ENCODE measurements at places on chromosomes 4 and X.

GRCh38 chrX:118577041-118577440 lies 81.4 kb downstream of the DOCK11 start:
- DNase-seq, result no peak

GRCh38 chrX:85963736-85964135 lies 83.6 kb downstream of the CHM start:
- no peak for DNase-seq

- DNase-seq, result no peak
These were observed 22.8 kb upstream of the SPON2 start for GRCh38 chr4:1195109-1195671.

GRCh38 chrX:96764864-96765263 lies 80.2 kb downstream of the DIAPH2 start:
- no peak for DNase-seq

DNA sequence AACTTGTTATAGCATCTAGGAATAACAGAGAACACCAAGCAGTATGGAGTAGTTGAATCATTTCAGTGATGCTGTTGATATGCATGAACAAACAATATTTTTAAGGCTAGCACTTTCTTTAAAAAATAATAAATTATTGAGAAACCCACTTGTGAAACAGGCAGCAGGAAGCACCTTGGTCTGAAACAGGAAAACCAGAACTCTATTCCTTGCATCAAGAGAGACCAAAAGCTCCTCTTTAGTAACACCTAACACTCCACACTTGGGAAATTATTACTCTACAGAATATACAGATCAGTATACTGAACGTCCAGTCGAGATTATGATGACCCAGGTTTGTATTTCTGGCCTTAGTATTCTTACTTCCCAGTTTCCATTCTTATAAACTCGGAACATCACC lies 129.0 kb downstream of the ARAP2 start:
- DNase-seq, result no peak

DNA sequence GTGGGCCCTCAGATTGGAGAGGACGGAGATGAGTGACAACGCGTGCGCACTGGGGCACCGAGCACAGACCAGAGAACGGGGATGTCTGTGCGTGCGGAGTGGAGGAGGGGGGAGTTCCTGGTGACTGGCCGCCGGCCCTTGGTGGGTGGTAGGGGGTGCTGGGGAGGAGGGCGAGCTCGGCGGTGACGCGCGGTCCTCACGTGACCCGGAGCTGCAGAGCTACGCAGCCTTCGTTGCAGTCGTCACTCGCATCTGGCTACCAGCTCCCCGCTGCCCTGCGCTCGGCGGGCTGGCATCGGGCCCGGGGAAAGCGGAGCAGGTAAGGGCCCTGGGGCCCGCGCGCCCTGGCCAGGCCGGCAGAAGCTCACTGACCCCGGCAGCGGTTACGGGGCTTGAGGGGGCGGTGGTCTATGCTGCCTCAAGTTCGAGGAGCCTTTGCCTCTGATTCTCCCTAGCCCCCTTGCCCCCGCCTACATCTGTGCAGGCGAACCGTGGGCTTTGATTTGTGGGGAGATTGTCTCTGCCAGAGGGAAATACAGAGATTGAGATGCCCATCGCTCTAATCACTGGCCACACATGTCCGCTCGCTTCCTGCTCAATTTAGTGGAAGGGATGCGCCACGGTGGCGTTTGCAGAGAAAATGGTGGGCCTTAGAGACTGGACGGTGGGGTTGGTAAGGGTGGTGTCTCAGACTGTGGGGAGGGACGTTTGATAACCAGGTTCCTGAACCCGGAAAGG lies at the start of gene ARMCX4:
Gene ARMCX4 (plus strand): TSS at position 245 of the 738 bp plus-strand sequence. CDS start 3,134 bp downstream, outside the sequence.
- DNase-seq, result peak; percentile 19

- no peak for DNase-seq
These were observed 30.4 kb downstream of the LAMTOR3 start for GRCh38 chr4:99863804-99864203.

DNA sequence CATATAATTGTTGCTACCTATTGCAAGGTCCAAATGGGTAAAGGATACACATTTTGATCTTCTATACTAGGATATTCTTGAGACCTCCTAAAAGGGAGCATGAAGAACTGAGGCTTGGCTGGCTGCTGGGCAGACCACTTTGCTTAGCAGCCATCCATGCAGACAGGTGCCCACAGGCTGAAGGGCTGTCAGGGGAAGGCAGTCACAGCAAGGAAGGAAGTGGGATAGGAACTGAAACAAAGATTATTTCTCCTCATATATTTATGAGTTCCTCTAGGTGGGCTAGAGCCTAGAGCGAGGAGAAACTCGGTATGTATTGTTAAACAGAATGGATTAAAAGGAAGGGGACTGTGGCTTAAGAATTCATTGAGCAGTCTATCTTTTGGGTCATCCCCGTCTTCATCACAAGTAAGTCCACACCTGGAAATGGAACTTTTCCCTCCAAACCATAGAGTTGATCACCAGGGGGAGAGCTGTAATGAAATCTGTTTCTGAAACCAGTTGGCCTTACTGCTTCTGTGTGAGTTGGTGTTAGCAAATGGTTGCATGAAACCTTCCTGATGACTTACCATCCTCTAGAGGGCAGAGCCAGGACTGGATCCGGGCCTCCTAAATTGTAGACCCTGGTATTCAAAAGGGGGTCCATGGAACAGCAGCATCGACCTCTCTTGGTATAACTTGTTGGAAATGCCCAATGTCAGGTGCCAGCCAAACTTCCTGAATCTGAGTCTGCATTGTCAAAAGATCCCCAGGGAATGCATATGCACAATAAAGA lies 42.3 kb downstream of the AFF2 start:
- DNase-seq, result no peak

- DNase-seq, result no peak
These were observed 1.3 kb upstream of the HAND2 start for GRCh38 chr4:173531086-173531965.

GRCh38 chr4:1315836-1316536 lies 26.3 kb downstream of the MAEA start:
- DNase-seq, result no peak
